Stimulated activated CD4-positive, alpha-beta T cell treated with anti-CD3 and anti-CD28 coated beads, Interleukin-1b, Interleukin-23, amount 100 ng/mL, for 1 hour (primary cell): ENCODE measurements at places on chromosomes 5 and 9.
A peak's percentile ranks its signal among the peaks of the same experiment; 100 is the strongest.

DNA sequence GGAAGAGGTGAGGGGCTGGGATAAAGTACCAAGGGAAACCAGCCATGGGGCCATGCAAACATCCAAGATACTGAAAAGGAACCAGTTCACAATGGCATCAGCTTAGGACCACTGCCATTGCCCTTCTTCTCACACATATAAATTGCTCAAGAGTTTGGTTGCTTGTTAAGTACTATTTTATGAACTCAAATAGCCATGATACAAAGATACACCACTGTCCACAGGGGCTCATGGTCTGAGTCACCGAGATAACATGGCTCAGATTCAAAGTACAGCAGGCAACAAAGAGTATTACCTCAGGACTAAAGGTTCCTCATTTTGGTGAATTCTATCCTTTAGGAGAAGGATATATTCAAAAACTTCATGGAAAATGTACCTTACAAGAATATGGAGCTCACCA, 55.6 kb downstream of the FANCC start:
- DNase-seq, result no peak

GRCh38 chr5:116380621-116381020, 194.0 kb downstream of the SEMA6A start:
- DNase-seq, result no peak

GRCh38 chr5:122704247-122705036, 70.4 kb upstream of the SNX2 start:
- DNase-seq, result no peak

- no peak for DNase-seq
Measured at GRCh38 chr9:136996361-136997292, at the start of gene CLIC3. CLIC3 (minus strand) TSS chr9:136996568; CDS start chr9:136996543, 25 bp downstream.

GRCh38 chr5:141816598-141817399, 61.4 kb downstream of the PCDH1 start:
- no peak for DNase-seq

DNA sequence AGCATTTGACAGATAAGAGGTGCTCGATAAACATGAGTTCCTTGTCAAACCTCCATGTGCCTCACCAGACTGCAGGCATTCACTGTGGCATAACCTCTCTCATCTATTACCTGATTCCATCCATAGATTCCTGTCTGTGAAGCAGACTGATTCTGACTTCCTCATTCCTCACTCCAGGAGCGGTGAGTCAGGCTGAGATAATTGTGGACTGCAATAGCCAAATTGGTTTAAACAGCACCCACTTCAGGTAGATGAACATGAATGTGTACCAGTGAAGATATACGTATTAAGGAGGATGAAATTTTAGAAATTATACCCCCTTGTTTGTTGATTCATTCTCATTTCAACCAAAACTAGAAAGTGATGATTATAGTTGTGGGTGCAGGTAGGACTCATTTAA, 391.2 kb downstream of the HINT1 start:
- DNase-seq, result no peak

GRCh38 chr5:105752801-105753200, 1917.9 kb downstream of the EFNA5 start:
- DNase-seq, result no peak

GRCh38 chr9:80197661-80198060, 625.9 kb downstream of the TLE4 start:
- no peak for DNase-seq

DNA sequence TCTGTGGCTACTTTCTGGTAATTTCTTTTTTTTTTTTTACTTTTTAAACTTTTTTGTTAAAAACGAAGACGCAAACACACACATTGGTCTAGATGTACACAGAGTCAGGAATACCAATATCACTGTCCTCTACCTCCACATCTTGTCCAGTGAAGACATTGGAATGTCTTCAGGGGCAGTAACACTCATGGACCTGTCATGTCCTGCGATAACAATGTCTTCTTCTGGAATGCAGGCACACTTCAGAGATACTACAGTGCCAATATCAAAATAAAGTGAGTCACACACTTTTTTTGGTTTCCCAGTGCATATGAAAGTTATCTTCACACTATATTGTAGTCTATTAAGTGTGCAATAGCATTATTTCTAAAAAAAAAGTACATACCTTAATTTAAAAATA, 175.9 kb downstream of the ARRDC3 start:
- DNase-seq, result no peak

DNA sequence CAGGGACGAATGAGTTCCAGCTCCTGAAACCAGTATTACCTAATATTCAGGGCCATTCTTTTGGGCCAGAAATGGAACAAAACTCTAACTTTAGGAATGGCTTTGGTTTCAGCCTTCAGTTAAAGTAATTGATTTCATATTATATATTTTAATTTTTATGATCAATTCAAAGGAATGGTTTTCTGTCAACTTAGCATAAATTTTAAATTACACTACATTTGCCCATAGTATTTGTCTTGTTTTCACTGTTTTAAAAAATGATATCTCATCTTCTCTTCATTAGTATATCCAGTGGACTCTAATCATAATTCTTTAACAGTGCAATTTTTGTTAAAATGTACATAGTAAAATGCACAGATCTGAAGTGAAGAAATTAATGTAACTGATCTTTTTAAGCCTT, 1.9 kb upstream of the PCDHB16 start:
- no peak for DNase-seq

- DNase-seq, result no peak
Measured at GRCh38 chr5:176438959-176439757, 9.0 kb upstream of the FAF2 start.

DNA sequence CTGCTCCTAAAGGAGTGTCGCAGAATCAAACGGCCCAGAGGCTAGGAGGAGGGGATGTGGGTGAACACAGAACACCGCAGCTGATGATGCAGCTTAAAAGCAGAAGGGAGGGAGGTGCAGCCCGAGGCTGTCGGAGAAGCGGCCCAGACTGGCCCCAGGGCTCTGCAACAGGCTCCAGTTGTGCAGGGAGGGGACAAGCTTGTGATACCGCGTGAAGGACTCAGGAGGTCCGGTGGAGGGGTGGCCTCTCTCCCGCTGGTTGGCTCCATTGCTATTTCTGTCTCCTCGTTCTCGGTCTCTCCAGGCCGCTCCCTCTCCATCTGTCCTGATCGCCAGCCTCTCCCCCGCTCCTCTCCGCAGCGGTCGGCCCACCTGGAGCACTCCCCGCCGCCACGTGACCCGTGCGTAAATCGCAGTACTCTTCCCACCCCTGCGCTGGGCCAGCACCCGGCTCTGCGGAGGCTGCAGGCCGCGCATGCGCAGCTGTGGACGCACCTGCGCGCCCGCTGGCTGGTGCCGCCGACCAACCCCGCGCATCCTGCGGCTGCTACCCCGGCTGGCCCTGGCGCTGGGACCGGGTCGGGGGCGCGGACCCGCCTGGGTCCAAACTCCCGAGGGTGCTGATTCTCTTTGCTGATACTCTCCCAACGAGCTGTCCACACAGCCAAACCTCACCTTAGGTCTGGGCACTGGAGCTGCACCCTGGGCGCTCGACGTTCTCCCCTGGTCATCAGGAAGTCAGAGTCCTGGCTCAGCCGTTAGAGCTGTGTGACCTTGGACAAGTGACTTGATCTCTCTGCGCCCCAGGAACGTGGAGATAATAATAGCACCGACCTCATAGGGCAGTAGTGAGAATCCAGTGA, 3.7 kb upstream of the STXBP1 start:
- peak; percentile 53 for DNase-seq

DNA sequence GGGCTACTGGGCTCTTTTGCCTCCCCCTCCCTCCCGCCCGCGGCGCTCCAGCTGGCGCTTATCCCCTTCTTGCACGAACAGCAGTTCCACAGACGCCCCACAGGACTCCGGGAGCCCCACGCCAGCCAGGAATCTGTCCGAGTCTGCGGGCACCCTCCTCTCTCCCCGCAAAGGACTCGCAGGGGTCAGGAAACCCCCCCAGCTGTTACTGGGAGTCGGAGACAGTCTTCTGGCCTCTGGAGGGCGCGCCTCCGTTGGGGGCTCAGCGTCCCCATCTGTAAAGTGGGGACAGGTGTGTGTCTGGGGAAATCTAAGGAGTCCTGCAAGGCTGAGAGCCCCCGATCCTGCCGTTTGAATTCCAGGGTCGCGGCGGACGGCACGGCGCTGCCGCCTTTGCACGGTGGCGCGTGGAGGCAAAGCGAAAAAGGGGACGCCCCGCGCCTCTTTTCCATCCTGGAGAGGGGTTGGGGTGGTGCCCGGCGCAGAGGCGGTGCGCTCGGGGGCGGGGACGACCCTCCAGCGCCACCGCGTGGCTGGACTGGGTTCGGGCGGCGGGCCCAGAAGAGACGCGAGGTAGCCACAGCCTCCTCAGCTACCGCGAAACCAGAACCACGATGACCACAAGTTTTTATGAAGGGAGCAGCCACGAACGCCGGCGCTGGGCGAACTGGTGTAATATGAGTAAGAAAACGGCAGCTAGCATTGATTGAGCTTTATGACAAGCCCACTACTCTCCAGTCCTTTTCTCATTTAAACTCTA, 2.8 kb upstream of the CCIN start:
- DNase-seq, result peak; percentile 65

- DNase-seq, result no peak
Measured at GRCh38 chr9:114869845-114870244, 60.5 kb downstream of the TNFSF8 start.

DNA sequence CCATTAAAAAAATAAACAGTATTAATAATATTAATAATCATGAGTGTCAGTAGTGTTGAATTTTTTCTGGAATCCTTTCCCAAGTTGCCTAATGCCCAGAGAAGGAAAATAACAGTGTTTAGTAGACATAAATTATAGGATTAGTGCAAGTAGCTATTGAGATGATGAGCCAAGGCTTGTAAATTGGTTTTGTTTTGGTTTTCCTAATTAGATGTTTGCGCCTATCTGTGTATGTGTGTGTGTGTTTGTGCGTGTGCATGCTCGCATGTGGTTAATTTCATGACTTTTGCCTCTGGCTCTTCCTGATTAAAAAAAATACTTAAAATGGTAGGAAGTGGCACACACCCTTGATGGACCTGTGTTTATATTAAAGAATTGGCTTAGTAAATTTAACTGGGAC, 55.4 kb downstream of the FXN start:
- DNase-seq, result no peak

- no peak for DNase-seq
Measured at GRCh38 chr9:9945966-9946365, 666.8 kb downstream of the PTPRD start.

GRCh38 chr5:3511519-3511918, 84.1 kb upstream of the IRX1 start:
- no peak for DNase-seq

DNA sequence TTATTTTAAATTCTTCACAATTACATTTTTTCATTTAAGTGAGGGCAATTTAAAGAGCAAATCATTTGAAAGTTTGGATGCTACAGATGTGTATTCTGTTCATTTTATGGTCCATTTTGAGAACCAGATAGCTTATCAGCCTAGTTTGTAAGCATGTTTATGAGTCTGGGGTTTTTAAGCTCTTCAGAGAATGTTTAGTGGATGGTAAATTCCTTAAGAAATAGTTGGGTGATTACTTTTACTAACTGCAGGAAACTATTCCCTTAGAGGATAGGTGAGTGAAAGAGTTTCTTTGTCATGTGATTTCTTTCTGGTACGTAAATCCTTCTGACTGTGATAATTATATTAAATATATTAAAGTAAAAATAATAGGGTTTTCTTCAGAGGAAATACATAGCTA, 17.6 kb downstream of the RASGRF2 start:
- DNase-seq, result no peak

GRCh38 chr9:116525611-116526010, 161.5 kb upstream of the TRIM32 start:
- no peak for DNase-seq

GRCh38 chr9:19799784-19800183, 10.9 kb upstream of the SLC24A2 start:
- no peak for DNase-seq

GRCh38 chr5:14417276-14417730, 164.3 kb upstream of the OTULINL start:
- no peak for DNase-seq

GRCh38 chr9:37353791-37354190, 68.7 kb upstream of the GRHPR start:
- no peak for DNase-seq

DNA sequence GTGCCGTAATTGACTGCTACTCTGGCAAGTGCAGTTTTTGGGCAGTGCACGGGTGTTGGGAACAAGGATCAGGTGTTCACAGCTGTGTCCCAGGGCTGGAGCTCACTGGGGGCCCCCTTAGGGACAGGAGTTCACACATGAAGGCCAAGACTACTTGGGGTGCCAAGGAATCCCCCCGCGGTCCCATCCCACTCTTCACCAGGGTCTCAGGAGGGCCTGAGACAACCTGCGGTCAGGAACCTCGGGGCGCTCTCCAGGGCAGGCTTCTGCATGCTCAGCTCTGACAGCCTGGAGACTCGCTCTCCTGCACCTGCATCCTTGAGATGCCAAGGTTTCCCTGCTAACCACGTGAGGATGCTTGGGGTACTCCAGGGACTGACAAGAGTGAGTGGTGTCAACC, 2.3 kb upstream of the MAN1B1 start:
- DNase-seq, result no peak

GRCh38 chr5:73116506-73116905, 3.9 kb upstream of the TMEM171 start:
- DNase-seq, result no peak

GRCh38 chr9:84297162-84297821, 43.3 kb downstream of the SLC28A3 start:
- DNase-seq, result no peak

- DNase-seq, result peak; percentile 70
Measured at GRCh38 chr5:180090098-180090768, 18.7 kb upstream of the RNF130 start.

DNA sequence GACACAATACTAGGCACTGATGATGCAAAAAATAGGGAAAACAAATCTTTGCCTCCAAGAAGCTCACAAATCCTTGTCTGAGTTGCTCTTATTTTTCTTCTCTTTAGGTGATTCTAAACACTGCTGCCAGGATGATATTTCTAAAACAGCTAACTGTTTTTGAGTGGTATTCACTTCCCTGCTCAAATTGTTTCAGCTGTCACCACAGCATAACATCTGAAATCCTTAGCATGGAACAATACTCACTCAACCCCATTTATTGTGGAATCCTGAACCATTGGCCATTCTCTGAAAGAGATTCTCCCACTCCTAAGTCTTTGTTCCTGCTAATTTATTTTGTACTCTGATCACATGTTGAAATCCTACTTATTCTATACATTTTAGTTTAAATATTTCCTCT, 4.8 kb upstream of the SHOC1 start:
- DNase-seq, result no peak

DNA sequence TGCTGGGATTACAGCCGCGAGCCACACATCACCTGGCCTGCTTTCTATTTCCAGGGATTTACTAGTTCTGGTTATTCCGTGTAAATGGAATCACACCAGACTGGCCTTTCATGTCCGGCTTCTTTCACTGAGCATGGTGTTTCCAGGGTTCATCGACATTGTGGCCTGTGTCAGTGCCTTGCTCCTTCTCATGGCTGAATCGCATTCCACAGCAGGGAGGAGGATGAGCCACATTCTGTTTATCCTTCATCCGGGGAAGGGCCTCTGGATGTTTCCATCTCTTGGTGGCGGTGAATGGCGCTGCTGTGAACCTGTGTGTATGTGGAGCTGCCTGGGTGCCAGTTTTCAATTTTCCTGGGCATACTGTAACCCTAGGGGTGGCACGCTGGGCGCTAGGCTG, 58.7 kb upstream of the RNU6ATAC start:
- no peak for DNase-seq

GRCh38 chr5:34977934-34978613, 48.7 kb downstream of the DNAJC21 start:
- no peak for DNase-seq

GRCh38 chr9:73824671-73825070, 672.5 kb upstream of the RORB start:
- no peak for DNase-seq

GRCh38 chr9:93343663-93344062, 107.8 kb upstream of the FAM120A start:
- no peak for DNase-seq

- no peak for DNase-seq
Measured at GRCh38 chr9:98075332-98075805, 18.8 kb downstream of the NANS start.
